ENCODE measurements at places on chromosomes 11 and 22.
A peak's percentile ranks its signal among the peaks of the same experiment; 100 is the strongest.

DNA sequence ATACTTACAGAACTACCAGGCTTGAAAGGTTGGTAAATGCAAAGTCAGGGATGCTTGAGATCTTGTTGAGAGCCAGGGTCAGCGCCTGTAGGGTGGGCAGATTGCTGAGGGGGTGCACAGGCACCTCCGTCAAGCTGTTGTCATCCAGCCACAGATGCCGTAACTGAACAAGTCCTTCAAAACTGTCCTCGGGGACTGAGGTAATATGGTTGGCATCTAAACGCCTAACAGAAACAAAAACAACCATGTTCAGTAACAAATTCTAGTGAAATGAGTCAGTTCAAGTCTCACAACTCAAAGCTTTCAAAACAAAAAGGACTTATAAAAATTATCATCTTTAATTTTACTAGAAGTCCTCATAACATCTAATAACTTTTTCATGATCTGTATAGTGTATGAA lies 22.2 kb upstream of the CCDC34 start:
- no peak for DNase-seq

DNA sequence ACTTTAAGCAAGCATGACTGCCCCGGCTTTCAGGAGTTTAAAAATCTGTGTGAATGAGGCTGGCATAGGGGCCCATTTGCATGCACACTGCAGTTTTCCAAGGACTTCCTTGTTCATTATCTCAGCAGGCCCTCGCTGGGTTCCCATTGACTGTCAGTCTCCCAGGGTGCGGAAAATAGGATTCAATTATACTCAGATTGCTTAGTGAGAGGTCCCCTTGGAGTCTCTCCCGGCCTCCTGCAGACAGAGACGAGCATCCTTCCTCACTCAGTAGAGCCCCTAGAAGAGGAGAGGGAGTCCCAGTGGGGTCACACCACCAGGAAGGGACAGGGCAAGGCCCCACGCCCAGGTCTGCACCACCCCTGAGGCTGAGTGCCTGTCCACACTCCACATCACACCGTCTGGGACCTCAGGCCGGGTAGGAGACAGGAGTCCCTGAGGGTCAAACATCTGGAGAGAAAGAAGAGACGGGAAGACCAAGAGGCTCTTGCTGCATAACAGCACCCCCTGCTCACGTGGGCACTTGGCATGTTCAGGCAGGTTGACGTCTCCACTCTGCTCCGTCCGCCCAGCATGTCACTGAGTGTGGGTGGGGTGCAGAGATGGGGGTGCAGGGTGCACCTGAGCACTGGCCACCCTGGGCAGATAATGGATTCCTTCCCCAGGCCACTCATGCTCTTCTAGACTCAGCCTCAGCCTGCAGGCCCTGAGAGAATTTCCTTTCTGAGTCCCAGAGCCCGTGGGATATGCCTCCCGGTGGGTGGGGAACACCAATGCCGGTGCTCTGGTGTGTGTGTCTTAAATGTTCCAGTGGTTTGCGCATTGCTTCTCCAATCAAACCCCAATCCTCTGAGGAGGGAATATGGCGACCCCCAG lies 58.8 kb downstream of the MCM5 start:
- DNase-seq: no peak

DNA sequence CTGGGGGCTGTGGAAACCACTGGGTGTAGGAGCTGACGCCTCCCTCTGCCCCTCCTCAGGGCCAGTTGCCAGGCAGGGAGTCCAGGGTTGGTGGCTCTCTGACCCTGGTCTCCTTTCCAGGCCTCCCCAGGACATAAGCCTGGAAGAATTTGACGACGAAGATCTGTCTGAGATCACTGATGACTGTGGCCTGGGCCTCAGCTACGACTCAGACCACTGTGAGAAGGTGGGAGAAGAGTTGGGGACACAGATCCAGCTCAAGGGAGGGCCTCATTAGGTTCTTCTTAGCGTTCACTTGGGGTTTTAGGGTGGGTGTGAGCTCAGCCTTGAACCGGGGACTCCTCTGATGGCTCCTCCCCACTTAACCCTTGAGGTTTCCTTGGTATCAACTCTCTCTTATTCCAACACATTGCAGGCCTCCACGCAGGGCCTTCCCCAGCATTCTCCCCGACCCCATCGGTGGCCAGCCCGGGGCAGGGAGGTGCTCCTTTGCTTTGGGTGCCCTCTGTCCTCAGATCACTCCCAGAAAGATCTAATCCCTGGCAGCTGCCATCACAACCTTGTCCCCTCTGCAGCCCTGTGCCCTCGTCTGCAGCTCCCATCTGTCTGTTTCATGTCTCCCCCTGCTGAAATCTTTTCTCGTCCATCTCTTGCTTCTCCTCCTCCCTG lies 1.2 kb downstream of the MAPK8IP2 start:
- no peak for DNase-seq

- DNase-seq: no peak
These were observed 45.1 kb upstream of the FAM181B start for GRCh38 chr11:82778776-82779175.

GRCh38 chr22:41036924-41037323 lies 55.5 kb upstream of the EP300 start:
- no peak for DNase-seq

- no peak for DNase-seq
These were observed 3.8 kb downstream of the AMOTL1 start for GRCh38 chr11:94771951-94772350.

DNA sequence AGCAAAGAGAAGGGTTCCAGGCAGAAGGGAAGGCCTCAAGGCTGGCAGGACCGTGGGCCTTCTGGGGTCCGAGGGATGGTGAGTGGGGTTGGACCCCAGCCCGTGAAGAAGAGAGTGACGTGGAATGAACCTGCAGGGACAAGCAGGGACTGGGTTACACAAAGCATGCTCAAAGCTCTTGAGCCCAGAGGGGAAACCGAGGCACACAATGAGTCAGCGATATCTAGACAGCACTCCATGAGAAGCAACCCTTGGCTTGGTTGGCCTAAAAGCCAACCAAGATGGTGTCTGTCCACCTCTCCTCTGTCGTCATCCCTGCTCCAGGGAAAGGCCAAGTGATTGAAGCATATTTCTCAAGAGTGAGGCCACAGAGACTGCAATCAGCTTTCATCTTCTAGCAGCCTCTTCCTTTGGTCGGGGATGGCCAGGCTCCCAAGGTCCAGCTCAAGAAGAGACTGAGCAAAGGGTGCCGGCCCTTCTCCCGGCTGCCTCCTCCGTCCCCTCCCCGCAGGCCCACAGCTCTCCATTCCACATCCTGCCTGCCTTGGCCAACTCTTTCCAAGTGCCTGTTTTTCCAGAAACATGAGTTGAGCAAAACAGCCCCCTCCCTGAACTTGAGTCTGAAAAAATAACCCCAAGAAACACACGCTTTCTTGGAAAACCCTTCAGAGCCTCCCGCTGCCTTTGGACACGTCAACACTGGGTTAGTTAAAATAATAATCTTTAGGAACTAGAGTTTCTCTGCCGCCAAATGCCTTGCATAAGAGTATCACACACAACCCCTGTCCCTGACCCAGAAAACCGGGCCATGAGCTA lies 556.6 kb downstream of the MIAT start:
- DNase-seq: no peak

- DNase-seq: peak; percentile 51
These were observed 16.1 kb upstream of the RELT start for GRCh38 chr11:73359930-73360742.

DNA sequence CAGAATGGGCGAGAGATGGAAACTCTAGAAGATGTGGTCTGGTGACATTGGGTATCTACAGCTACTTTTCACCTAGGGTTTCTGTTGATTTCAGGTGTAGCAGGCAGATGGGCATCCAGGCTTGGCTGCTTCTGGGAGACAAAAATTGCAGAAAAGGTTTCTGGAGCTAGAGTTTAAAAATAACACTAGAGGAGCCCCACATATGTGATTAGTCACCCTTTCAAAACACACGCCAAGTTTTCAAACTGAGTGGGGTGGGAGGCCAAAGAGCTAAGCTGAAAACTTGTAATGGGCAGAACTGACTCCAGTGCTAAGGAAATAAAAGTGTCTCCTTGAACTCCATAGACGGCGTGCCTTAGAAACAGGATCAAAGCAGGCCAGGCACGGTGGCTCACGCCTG lies 80.8 kb downstream of the GRK3 start:
- no peak for DNase-seq

DNA sequence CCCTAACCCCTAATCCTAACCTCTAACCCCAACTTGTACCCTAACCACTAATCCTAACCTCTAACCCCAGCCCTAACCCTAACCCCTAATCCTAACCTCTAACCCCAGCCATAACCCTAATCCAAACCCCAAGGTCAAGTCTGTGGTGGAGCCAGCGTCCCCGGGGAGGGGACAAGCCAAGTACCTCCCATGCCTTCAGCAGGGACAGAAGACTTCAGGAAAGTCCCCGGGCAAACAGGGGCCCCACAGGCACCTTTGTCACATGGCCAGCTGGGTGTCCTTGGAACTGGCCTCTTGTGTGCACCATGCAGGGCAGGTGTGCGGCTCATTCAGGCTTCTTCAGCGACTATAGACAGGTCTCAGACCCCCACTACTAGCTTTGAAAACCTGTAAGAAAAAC lies 555.8 kb downstream of the BRD1 start:
- no peak for DNase-seq

- no peak for DNase-seq
These were observed 10.8 kb downstream of the AHNAK start for GRCh38 chr11:62535802-62536201.

DNA sequence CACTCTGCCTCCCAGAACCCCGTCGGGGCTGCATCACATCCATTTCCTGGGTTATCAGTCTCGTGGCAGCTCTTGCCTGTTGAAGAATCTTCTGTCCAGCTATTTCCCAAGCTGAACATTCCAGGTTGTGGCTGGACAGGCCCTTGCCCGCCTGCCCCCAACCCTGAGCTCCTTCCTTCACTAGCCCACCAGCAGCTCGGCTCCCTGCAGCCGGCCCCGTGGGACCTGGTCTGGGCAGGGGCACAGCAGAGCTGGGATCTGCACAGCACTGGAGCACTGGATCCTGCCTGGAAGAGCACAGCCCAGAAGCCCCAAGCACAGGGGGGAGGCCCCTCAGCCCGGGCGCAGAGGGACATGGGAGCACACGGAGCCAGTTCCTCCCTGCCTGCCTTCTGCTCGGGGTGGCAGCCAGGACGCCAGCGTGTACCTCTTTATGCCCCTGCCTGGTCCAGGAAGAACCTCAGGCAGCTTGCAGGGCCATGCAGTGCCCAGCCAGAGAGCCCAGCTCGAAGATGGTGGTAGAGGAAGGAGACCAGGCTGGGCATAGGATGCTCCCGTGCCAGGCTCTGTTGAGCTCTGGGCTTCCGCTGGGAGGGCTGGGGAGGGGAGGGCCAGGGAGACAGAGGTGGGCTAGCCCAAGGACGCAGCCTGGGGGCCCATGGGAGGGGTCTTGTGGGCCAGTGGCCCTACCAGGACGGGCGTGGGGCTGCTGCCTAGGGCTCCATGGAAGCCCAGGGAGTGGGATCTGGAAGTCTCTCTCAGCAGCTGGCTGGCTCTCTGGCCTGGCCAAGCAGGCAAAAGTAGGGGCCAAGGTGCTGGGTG lies 16.6 kb upstream of the GNB1L start:
- no peak for DNase-seq

DNA sequence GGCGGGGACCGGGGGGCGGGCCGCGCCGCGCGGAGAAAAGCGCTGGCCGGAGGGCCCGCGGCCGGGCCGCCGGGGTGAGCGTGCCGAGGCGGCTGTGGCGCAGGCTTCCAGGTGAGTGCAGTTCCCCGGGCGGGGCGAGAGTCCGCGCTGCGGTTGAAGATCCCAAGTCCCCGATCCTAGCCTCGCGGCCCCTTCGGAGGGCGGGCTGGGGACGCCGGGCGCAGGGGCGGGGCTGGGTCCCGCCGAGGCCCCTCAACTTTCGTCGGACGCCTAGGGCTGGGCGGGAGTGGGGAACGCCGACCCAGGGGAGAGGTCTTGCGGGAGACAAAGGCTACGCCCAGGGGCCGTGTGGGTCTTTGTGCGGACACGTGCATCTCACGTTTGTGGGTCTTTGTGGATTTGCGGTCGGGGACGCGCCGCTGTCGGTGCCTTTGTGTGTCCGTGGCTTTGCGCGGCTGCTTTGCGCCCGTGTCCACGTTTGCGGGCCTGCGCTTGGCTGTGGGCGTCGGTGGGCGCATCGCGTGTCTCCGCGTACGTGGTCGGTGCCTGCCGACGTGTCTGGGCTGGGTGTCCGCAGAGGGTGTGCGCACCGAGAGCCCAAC lies at the start of gene TSKU:
Gene TSKU, plus strand, starts transcription at position 63 of the 602 bp plus-strand sequence. CDS start 12,261 bp downstream, outside the sequence.
- no peak for DNase-seq

- no peak for DNase-seq
These were observed 105.5 kb downstream of the CSNK2A3 start for GRCh38 chr11:11247576-11247975.

- DNase-seq: no peak
These were observed 553 bp downstream of the CD3D start for GRCh38 chr11:118341815-118342489.

- DNase-seq: peak; percentile 38
These were observed 4.6 kb downstream of the ATF4 start for GRCh38 chr22:39524753-39525657.

GRCh38 chr11:68523743-68524142 lies 63.2 kb downstream of the PPP6R3 start:
- DNase-seq: no peak

DNA sequence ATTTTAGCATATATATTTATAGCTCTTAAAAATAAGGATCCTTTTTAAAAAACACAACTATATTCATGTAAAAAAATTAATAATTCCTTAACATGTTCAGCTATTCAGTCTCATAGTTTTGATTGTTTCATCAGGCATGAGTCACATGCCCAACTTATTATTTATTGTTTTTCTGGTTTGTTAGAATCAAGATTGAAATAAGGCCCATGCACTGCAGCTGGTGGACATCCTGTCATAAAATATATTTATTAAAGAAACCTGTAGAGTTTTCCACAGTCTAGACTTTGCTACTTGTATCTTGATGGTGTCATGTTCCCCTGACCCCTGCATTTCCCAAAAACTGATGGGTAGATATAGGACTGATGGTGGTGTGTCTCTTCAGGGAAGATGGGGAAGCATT lies 77.4 kb downstream of the PARVA start:
- no peak for DNase-seq

- no peak for DNase-seq
These were observed 16.5 kb upstream of the FXYD2 start for GRCh38 chr11:117840881-117841550.

- DNase-seq: no peak
These were observed 14.2 kb upstream of the ST14 start for GRCh38 chr11:130145311-130145812.

GRCh38 chr22:49884075-49884474 lies 30.4 kb downstream of the ZBED4 start:
- no peak for DNase-seq

GRCh38 chr11:6350486-6350885 lies 30.2 kb upstream of the CAVIN3 start:
- DNase-seq: no peak
